Hippocampal formation (tissue), 2 donors: ENCODE measurements at places on chromosomes 1 and 21.

GRCh38 chr1:31799895-31800673 lies 15.7 kb downstream of the SPOCD1 start:
- DNase-seq = no peak

DNA sequence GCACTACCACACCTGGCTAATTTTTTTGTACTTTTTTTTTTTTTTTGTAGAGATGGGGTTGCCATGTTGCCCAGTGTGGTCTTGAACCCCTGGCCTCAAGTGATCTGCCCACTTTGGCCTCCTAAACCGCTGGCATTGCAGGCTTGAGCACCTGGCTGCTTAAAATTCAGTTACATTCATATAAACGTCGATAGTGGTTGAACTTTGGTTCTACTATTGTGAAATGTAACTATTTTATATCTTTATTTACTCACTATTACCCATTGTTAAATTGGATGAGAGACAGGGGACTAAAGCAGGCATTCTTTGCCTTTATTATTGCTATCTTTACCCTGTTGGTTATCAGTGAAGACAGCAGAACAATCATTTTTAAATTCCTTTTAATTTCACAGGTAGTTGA lies 6.2 kb downstream of the SNX27 start:
- no peak for DNase-seq

- no peak for DNase-seq
Observed at GRCh38 chr1:234541286-234541975, 62.5 kb upstream of the TARBP1 start.

- no peak for DNase-seq
Observed at GRCh38 chr1:101239095-101240040, 2.5 kb downstream of the S1PR1 start.

DNA sequence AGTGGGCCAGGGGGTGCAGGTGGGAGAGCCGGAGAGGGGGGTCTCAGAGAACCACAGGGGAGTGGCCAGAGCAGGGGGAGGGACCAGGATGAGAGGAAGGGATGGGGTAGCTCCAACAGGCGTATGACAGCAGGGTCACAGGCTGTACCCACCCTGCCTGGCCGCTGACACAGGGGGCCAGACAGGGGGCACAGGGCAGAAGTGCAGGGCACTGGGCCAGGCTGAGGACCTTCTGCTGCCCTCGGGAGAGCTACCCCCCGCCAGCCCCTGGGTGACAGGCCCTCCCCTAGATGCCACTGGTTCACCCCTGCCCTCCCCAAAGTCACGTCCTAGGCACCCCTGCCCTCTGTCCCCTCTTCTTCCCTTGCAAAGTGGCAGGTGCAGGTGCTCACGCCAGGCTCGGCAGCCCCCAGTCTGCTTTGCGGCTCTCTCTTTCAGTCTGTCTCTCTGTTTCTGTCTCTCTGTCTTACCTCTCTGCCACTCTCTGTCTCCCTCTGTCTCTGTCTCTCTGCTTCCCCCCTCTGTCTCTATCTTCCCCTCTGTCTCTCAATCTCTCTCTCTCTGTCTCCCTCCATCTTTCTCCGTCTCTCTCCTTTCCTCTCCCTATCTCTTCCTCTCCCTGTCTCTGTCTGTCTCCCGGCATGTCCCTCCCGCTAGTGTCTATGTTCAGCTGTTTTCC lies 48.5 kb downstream of the WNT9A start:
- DNase-seq = no peak

DNA sequence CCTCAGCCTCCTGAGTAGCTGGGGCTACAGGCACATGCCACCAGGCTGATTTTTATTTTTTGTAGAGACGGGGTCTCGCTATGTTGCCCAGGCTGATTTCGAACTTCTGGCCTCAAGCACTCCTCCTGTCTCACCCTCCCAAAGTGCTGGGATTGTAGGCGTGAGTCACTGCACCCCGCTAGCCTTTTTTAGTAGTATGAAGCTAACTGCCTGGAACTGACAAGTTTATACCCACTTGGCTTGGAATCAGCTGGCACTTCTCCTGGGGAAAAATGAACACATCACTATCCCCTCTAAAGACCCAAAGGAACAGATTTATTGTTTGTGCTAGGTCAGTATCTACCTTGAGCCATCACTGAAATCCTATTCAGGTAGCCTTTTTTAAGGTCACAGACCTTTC lies 19.0 kb downstream of the TMEM63A start:
- no peak for DNase-seq

DNA sequence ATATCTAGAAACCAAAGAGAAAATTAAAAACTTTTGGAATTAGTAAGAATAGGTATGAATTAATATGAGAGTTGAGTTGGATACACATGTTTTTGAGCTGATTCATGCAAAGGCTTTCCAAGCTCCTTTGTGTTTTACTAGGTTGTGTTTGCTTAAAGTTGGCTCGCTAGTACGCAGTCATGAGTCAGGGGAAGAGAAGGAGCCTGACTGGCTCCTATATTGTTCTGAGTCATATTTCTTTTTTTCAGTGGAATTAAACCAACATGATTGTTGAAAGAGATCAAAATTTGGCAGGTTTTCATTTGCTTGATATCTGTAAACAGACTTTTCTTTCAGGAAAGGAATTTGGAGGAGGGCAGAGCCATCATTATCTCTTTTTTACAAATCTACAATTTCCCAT lies 66.7 kb downstream of the MAGI3 start:
- peak; percentile 5 for DNase-seq

DNA sequence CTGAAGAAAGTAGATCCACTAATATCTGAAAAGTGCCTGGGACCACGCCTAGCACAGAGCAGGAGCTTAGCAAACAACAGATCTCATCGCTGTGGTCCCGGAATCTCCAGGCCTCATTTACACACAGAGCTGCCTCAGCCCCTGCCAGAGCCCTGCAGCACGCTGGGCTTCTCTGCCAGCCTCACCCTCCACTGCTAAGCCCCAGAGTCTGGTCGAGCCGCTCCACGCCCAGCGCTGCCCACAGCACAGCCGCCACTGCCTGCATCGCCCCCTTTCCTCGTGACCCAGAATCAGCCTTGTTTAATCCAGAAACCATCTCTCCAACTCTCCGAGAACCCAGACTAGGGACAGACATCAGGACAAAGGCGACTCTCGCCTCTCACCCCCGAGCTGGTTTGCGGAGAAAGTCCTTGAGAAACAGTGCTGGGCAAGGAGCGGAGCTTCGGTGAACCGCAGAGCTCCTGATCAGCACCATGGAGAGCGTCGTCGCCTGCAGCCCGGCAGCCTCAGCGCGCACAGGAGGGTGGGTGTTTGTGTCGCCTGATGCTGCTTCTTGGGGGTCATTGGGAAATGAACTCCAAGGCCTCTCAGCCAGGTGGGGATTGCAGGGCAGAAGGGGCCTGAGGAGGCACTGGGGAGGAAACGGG lies 145.1 kb downstream of the NPHP4 start:
- no peak for DNase-seq

- DNase-seq = no peak
Observed at GRCh38 chr1:233916706-233917105, 12.2 kb downstream of the SLC35F3 start.

DNA sequence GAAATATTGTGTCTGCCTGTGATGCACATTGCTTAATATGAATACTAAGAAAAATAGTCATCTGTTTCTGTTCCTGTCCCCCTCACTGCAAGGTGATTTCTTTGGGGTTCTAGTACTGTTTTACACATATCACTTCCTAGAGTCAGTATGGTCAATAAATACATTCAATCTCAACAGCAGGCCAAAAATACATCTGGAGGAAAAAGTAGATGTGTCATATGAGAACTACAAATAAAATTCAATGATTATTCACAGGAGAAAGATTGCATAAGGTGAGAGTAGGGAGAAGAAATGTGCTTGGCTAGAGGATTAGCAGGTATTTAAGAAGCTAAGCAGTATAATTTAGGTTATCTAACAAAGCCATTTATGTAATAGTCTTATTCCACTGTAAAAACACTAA lies 45.3 kb upstream of the SAMSN1 start:
- no peak for DNase-seq

GRCh38 chr1:37484325-37485051 lies 10.1 kb downstream of the ZC3H12A start:
- DNase-seq = no peak

GRCh38 chr1:28860332-28861073 lies 48.5 kb downstream of the OPRD1 start:
- no peak for DNase-seq

DNA sequence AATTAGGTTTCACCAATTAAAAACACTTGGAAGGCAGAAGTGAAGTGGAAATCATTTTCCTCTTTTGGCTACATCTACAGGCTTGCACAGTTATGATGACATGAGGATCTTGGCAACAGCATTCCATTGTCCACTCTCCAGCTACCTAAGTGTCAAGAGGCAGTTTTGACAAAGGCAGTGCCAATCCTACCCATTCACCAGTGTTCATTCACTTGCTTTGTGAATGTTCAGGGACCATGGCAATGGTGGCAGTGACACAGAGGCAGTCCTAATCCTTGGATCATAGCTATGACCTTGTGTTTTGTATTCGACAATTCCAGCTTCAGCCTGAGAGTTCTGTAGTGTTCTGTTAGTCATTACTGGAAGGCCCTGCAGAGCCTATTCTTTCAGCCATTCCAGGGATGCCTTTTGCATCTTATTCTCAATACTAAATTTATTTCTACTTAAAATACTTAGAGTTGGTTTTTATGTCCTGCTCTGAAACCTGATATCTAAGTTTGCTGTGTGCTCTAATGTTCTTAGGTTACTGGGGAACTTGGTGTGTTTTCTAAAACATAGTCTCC lies 36.7 kb downstream of the CRB1 start:
- DNase-seq = no peak

DNA sequence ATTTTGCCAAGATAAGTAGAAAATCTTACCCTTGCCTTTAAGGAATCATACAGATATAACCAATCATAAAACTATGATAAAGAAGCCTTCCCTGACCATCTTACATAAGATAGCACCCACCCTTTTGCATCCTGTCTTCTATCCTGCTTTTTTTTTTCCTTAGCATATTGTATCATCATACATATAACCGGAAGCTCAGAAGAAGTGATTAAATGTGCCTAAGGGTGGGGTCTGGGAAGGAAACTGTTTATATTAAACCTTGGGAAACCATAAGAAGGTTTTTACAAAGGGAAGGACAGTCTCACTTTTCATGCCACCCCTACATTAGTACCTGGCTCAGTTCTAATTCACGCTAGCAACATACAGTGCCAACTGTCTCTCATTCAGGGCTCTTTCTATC lies 66.8 kb downstream of the LUZP1 start:
- DNase-seq = no peak

DNA sequence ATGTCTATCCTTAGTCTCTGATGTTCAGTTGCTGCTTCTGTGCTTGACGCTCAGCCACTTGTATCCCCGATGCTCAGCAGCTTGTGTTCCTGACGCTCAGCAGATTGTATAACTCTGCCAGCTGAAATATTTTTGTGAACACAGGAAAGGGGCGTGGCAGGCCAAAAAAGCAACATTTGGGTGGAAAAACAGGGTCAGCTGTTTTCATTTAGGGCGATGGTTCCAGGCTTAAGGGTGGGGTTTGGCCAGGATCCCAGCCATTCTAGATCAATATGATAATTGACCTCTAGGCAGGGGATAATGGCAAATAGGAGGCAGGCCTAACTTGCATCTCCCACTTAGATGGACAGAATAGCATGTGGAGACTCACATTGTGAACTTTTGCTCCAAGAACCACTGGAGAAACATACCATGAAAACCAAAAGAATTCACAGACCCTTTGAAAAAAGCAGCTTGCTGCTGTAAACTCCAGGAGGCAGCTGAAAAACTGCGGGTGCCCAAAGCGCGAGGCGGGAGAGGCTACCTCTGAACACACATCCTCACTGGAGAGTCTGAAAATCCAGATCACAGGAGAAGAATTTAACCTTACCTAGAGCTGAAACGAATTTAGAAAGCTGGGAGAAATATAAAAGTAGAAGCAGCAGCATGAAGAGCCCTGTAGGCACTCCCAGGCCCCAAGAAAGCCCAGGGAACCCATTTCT lies 58.3 kb downstream of the ZNF648 start:
- DNase-seq = peak; percentile 17

GRCh38 chr1:2360588-2361364 lies 30.6 kb downstream of the MORN1 start:
- DNase-seq = no peak

DNA sequence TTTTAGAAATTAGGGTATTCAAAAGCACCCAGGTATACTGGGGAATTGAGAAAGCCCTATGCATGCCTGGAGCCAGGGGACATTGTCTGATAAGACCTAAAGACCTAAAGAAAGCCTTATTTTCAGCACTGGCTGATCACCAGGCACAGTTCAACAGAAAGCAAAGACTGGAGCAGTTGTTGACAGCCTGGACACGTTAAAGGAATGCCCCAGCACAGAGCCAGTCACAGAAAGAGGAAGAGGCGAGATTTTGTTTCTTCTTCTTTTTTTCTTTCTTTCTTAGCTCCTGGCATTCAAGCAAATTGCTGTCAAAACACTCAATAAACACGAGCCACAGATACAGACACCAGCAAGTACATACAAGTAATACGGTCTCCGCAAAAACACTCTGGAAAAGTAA lies 40.4 kb downstream of the RNF187 start:
- DNase-seq = no peak

- no peak for DNase-seq
Observed at GRCh38 chr1:78222225-78222959, 176.6 kb downstream of the GIPC2 start.

DNA sequence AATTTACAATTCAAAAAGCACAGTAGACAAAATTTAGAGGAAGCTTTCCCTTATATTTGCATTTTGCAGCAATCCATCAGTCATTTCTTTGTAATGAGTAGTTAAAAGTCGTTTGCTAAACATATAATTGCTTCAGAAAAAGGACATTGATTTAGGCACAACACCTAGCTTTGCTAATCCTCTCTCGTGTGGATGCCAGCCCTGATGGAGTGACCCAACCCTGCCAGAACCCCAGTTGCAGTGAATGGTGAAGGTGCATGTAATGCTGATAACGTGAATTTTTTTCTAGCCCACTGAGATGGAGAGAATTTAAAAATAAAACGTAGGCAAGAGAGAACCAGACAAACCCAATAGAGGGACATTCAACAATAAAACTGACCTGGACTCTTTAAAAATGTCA lies 263.4 kb downstream of the GRIK1 start:
- no peak for DNase-seq

DNA sequence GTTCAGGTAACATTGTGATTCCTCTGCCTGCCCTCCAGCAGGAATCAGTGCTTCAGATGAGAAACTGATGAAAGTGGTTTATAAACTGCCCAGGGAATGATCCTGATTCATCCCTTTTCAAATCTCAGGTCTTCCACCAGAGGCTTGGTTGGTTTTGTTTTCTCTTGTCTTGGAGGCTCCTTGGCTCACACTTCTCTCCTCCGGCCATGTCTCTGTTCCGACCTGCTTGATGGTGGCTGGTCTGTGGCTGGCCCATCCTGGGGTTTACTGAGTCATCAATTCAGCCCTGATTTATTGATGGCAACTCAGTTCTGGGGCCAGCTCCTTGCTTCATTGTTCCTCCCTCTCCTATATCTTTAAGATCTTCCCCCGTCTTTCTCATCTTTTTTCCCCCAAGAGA lies 56.6 kb upstream of the SLC2A1 start:
- no peak for DNase-seq

GRCh38 chr1:94623560-94624148 lies 82.1 kb upstream of the F3 start:
- no peak for DNase-seq

DNA sequence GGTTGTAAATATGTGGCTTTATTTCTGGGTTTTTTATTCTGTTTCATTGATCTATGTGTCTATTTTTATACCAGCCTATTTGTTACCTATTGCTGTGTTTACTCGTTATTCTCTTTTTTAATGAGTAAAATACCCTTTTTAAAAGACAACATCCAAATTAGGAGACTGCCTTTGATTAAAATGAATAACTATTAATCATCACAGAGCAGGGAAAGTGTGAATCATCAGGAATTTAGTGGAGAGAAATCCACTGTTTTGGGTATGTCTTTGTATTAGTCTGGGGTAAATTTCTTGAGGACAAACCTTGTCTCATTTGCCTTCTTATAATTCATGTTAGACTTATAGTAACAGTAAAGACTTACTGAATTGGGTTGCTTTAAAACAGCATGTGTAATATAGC lies 12.1 kb downstream of the DISC1 start:
- no peak for DNase-seq
